ENCODE measurements at places on chromosomes 3 and 15.

GRCh38 chr3:67033079-67033478, 35.0 kb downstream of the KBTBD8 start:
- no peak for DNase-seq

DNA sequence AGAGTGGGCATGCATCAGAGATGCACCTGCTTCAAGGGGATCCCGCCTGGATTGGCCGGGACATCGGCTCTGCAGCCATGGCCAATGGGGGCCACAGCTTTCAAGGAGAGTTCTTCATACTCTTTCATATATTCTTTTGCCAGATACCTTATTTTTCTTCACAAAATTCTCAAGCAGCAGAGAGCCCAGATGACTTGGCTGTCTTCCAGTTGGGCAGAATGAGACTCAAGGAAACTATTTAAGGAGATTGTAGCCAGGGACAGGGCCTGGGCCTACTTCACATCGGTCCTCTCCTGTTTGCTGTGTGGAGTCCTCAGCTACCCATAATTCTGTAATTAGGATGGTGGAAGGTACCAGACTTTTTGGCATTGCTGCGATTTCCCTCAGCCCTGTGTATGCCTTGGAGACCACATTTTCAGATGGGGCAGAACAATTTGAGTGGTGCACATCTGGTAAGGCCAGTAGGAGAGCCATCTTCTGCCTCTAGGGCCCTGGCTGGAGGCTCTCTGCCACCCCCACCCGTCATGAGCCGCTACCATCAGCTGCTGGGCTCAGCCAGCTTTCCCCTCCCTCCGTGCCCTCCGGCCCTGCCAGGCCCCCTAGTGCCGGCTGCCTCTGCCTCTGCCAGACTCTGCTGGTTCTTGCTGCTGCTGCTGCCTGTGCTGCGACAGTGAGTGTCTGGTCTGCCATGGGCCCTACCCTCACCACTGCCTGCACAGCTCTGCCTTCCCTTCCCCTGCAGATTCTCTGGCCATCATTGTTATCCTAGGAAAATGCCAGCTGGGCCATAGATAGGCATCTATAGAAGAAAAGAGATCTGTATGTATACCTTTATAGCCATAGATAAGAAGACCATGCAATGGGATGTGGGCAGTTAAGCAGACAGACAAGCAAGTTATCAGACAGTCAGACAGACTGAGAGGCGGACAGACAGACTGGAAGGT, 6.7 kb downstream of the PLIN1 start:
- no peak for DNase-seq

DNA sequence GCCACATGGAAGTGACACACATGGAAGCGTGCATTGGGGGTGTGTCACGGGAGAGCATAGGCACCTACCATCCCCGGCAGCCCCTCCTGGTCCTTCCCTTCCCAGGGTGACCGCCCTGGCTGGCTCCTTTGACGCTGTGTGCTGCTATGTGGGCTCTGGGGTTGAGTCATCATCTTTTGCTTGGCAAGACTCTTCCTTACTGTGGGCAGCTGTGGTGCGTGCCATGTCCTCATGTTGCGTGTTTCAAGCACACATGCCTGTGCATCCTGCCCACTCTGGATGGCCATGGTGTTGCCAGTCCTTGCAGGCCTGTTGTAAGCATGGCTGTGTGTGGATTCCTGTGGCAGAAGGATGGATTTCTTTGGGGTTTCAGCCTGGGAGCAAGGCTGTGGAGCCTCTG, 14.0 kb downstream of the PLXNA1 start:
- no peak for DNase-seq

GRCh38 chr3:17656264-17656663, 86.2 kb downstream of the TBC1D5 start:
- DNase-seq, result no peak

DNA sequence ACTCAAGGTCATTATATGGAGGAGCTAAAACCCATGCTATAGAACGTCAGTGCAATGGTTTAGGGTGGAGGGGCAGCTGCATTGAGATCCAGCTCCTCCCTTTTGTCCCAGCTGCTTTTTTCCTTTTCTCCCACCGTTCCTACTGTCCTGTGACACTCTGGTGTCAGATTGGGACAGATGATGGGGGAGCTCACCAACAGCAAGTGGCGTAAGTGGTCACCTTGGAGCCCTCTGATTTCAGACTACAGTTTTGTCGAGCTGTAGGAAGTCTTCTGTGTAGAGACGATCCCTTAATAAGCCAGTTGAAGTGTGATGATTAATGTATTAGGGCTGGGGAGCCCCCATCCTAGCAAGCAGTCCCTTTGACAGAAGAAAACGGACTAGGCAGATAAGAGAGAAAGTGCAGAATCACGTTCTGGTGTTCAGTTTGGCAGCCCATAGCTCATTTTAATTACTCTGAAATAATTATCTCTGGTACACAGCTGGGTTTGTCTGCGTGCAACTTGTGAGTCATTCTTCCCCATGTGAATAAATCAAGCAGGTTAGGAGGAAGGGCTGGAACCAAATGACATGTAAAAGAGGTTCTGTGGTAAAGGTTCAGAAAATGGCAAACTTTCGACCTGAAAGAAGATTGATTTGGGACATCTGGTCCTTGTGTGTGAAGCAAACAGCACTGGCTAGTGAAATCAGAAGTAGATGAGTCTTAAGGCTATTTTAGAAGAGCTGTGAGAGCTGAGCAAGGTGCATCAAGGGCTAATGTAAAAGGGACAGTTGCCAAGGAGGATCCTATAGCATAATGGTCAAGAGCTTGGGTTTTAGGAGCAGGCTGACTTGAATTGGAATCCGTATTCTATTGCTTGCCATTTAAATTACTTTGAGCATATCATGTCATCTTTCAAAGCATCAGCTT, 241.4 kb downstream of the EDEM1 start:
- no peak for DNase-seq

DNA sequence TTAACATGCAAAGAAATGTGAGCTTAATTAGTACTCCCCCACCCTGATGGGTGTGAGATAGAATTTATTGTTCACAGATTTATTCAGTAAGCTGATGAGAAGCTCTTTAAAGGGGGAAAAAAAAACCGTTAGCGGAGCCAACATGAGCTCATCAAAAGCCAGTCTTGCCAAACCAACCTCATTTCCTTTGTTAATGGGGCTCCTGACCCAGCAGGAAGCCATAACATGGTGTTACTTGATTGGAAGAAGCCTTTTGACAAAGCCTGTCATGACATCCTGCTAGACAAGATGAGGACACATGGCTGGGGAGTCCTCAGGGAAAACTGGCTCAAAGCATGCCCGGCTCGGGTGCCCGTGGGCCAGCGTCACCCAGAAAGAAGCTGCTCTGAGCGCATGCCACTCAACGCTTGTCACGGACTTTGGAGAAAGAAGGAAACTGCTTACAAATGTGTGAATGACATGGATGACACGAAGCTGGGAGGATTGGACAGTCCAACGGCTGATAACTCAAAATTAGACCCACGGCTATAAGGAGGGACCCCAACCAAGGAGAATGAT, 64.6 kb downstream of the SLCO2A1 start:
- no peak for DNase-seq

DNA sequence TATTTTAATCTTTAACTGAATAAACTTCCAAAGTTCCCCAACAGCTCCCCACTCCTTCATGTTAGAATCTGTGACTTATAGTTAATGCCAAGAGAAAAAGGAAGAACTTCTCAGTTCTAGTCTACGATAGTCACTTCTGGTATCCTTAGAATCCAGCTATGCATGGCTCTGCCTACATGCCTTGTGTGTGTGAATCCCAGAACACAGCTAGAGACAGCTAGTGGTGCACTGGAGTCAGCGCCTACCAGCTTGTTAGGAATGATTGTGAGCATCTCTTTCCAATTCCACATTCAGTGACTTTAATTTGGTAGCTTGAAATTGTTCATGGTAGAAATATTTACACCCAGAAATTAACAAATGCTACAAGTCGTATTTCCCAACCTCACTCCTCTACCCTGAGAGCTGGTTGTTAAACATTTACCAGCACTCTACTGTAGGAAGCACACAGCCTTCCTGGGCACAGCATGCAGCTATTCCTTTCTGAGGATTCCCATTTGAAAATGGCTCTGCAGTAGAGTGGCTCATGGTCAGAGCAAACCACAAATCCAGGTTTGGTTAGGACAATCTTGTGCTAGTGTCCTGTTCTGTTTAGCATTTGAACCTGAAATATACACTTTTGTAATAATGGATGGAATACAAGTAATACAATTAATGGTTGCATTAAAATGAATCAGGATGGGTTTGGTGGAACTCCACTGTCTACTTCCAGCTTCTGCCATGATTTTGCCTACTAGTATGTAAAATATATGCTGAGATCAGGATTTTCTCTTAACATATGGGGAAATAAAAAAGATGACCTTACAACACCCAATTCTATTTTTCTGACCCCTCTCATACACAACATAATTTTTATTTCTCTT, 371.0 kb upstream of the GBE1 start:
- DNase-seq, result no peak

GRCh38 chr3:105781871-105782270, 86.9 kb downstream of the CBLB start:
- DNase-seq, result no peak

DNA sequence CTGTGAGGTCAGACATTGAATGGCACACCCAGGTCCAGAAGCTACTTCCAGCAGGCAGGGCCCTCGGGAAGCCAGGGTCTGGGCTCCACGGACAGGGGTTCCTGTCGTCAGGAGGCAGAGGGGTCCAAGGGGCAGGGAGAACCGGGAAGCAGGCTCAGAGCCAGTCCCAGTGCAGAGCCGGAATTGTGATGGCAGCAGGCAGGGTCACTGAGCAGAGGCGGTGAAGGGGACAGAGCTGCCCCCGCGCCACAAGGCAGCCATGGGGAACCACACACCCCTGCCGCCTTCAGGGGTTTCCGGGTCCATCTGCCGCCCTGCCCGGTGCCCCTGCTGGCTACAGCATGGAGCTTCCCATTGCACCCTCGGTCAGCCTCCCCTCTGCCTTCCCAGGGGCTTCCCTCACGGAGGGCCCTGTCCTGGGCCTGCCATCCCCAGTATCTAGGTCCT, 136.9 kb downstream of the NSMCE3 start:
- DNase-seq, result no peak

DNA sequence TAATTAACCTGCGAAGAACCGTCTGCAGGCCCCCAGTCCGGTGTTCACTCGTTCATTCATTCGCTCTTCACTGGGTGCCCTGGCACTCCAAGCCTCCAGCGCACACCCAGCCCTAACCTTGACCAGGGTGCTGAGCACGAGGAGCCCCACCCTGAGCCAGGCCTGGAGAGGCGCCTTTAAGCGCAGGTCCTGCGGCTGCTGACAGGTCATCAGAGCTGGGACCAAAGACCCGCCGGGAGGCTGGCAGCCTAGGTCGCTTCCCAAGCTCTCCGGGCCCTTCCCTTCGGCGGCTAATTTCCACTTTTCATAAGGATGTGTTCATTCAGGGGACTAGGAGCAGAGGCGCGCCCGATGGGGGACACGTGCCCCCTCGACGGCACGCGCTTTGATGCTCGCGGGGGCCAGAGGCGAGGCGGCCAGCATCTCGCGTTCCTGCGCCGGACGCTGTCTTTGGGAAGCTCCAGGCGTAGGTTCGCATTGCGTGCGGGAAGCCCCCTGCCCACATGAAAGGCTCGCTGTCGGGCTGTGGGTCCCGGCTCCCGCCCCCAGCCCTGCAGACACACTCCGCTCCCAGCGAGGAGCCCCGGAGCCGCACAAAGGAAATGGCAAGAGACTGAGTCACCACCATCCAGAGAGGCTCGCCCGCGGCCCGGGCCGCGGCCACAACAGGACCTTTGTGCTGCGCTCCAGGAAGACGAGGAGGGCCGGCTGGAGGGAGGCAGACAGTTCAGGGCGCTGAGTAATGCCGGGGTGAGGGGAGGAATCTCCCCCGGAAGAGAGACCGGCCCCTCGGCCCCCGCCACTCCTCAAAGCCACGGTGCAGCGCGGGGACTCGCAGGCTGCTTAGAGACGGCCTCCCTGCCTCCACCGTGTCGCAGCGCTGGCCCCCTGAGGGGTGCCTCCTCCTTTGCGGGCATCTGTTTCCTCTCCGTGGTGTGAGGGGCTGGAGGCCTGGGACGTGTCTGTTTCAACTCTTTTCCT, 266.4 kb upstream of the HES1 start:
- DNase-seq, result peak; percentile 27

DNA sequence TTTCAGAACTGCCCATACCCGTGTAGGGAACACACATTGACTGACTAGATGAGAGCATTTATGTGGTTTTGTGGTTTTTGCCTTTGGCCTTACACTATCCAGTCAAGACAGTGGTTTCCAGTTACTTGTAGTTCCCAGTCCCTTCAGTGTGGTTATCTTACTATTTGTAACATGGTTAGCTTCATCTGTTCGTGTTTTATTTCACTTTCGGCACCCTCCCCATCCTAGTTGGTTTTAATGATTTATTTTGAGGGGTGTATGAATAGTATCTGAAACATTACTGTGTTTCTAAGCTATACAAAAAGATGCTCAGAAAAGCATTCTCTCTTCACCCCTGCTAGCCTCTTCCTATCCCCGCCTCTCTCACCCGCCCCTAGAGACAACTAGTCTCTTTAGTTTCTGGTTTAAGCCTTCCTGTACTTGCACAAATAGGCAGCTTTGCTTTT, 14.1 kb downstream of the LYSMD4 start:
- no peak for DNase-seq

GRCh38 chr3:196624067-196624790, 15.3 kb upstream of the NRROS start:
- DNase-seq, result peak; percentile 50

DNA sequence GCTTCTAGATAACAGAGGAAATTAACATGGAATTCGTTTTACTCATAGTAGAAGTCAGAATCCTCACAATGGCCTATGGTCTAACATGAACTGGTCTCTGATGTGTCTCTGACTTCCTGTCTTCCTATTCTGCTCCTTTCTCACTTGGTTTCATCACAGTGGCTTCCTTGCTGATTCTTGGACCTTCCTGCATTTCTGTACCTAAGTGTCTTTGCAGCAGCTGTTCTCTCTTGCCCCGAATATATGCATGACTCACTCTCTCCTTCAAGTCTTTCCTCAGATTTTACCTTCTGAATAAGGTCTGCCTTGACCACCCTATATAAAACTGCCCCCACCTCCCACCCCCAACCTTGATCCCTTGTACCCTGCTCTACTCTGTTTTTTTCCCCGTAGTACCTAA, 14.1 kb downstream of the ARL13B start:
- no peak for DNase-seq

DNA sequence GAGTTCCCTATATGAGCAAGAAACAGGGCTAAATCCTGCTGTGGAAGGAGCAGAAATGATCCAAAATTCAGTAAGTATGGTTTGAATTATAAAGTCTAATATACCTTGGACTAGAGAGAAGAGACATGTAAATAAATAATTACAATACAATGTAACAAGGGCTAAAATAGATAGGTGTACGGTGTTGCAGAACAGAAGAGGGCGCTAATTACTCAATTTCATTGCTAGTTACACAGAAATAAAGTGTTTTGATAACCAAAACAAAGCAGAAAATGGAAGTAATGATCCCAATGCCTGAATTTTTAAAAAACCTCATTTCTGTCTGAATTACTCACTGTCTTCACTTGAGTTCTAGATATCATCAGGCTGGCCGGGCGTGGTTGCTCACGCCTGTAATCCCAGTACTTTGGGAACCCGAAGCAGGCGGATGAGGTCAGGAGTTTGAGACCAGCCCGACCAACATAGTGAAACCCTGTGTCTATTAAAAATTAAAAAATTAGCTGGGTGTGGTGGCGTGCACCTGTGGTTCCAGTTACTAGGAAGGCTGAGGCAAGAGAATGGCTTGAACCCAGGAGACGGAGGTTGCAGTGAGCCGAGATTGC, 8.3 kb upstream of the PLCH1 start:
- DNase-seq, result no peak

GRCh38 chr3:49908373-49909199, 4.9 kb upstream of the MST1R start:
- DNase-seq, result no peak

- no peak for DNase-seq
Observed at GRCh38 chr15:92974183-92974915, 74.2 kb downstream of the CHD2 start.

Measured in activated CD4-positive, alpha-beta T cell treated with anti-CD3 and anti-CD28 coated beads, Interleukin-2, amount 50 U/mL, for 48 hours (primary cell).